ENCODE measurements at places on chromosomes 2 and 18. TPM values are rescaled to one million over a fixed set of nuclear protein-coding genes. Genes with fewer than 3 reads are reported as not detected.

Gene IL18RAP
- polyA plus RNA-seq: 0.26 TPM

Gene TCF4
- 40.0 TPM for polyA plus RNA-seq

Gene MSH2
- 4.9 TPM for polyA plus RNA-seq

Gene PDE11A
- polyA plus RNA-seq: 0.40 TPM

Gene REG3A
- 86.7 TPM for polyA plus RNA-seq

Gene MYO3B
- not detected for polyA plus RNA-seq

Gene TUBB8B
- not detected for polyA plus RNA-seq

Gene GAL3ST2
- not detected for polyA plus RNA-seq

Gene FAM237A
- polyA plus RNA-seq: not detected

Gene CRACDL
- 2.6 TPM for polyA plus RNA-seq

Gene SUPT7L
- 50.0 TPM for polyA plus RNA-seq

Gene SP110
- 7.8 TPM for polyA plus RNA-seq

Gene SIGLEC15
- 0.64 TPM for polyA plus RNA-seq

Gene RPRM
- 5.0 TPM for polyA plus RNA-seq

Gene DBI
- polyA plus RNA-seq: 367 TPM

Gene IMP4
- 117 TPM for polyA plus RNA-seq

Gene DAPL1
- polyA plus RNA-seq: 177 TPM

Gene MIB1
- polyA plus RNA-seq: 3.5 TPM

Gene AGXT
- 0.47 TPM for polyA plus RNA-seq

Gene CDH2
- 15.4 TPM for polyA plus RNA-seq

All from adrenal gland (tissue), 19 donors.